ENCODE measurements at places on chromosomes 2 and 18. TPM values are rescaled to one million over a fixed set of nuclear protein-coding genes. Genes with fewer than 3 reads are reported as not detected.

The CAD gene
- 8.8 TPM for polyA plus RNA-seq

The ZBTB14 gene
- 6.7 TPM for polyA plus RNA-seq

The DYSF gene
- polyA plus RNA-seq = 11.3 TPM

The KCNK3 gene
- polyA plus RNA-seq = 2.1 TPM

The EEF1B2 gene
- polyA plus RNA-seq = 529 TPM

The TP53I3 gene
- polyA plus RNA-seq = 85.0 TPM

The SELENOI gene
- 5.3 TPM for polyA plus RNA-seq

The FAM124B gene
- 0.90 TPM for polyA plus RNA-seq

The KCNG2 gene
- polyA plus RNA-seq = not detected

The AKAIN1 gene
- polyA plus RNA-seq = not detected

The PDIA6 gene
- 190 TPM for polyA plus RNA-seq

The MERTK gene
- polyA plus RNA-seq = 9.2 TPM

The SRBD1 gene
- 5.4 TPM for polyA plus RNA-seq

The ALPG gene
- polyA plus RNA-seq = not detected

The RTP5 gene
- not detected for polyA plus RNA-seq

The FAM237A gene
- not detected for polyA plus RNA-seq

The GNAL gene
- polyA plus RNA-seq = 1.8 TPM

The UCN gene
- polyA plus RNA-seq = 1.3 TPM

The CHAC2 gene
- 3.7 TPM for polyA plus RNA-seq

The CHRND gene
- not detected for polyA plus RNA-seq

The VWC2L gene
- polyA plus RNA-seq = not detected

The DNAJC10 gene
- 30.1 TPM for polyA plus RNA-seq

The C2orf80 gene
- not detected for polyA plus RNA-seq
